NCI-H2081 (cell line): ENCODE measurements at places on chromosomes 16 and 17.
A peak's percentile ranks its signal among the peaks of the same experiment; 100 is the strongest.

- peak; percentile 22 for DNase-seq
These were observed at the start of gene MPP2 for GRCh38 chr17:43907425-43907981. MPP2 (minus strand) TSS chr17:43907536; CDS start chr17:43904460, 3,076 bp downstream.

- no peak for DNase-seq
These were observed 55.7 kb downstream of the PAFAH1B1 start for GRCh38 chr17:2649191-2649590.

GRCh38 chr17:2783310-2784030 is 12.8 kb upstream of the RAP1GAP2 start:
- no peak for DNase-seq

- no peak for DNase-seq
These were observed 122.5 kb downstream of the DNAH9 start for GRCh38 chr17:11720816-11721215.

DNA sequence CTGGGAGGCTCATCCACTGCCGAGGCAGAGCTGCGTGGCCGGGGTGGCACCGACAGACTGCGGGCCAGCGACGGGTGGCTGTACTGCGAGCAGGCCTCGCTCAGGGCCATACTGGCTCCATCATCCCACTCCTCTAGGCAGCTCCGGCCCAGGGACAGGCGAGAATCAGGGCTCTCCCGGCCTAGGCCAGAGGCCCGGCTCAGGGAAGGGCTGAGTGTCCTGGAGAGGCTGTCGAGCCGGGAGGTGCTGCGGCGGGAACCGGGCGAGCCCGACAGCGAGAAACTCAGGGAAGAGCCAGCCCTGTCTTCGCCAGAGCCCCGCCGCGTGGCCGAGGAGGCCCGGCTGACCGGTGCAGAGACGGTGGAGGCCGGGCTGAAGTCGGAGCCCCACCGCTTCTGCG is 37.4 kb downstream of the PIPOX start:
- DNase-seq = no peak

DNA sequence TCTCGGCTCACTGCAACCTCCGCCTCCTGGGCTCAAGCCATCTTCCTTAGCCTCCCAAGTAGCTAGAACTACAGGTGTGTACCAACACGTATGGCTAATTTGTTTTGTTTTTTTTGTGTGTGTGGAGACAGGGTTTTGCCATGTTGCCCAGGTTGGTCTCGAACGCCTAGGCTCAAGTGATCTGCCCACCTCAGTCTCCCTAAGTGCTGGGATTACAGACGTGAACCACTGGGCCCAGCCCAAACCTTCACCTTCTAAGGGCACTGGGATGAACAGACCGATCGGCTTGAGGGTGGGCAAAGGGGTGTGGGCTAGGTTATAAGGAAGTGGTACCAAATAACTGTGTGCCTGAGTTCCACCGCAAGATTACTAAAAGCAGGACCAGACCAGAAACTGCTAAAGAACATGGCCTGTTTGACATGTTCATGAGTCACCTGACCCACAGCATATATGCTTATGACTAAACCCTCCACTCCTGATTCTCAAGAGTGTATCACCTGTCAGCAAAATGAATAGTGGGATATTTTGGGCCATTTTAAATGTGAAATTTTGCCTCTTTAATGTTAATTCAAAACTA is 8.1 kb downstream of the TMEM97 start:
- DNase-seq = no peak

DNA sequence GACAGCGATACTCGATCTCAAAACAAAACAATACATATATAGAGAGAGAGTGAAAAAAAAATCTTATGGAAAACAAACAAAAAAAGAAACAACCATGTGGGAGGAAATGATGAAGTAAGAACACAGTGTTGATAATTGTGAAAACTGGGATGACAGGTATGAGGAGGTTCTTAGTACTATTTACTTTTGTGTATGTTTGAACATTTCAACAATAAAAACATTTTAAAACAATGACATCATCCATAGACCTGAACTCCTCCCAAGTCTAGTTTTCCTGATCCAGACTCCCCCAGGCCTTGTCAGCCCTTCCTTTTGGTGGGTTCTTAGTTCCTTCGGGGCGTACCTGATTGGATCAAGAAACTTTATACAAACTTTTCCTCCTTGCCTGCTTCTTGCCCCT is 51.7 kb downstream of the CCDC42 start:
- no peak for DNase-seq

- no peak for DNase-seq
These were observed 132.4 kb downstream of the MAF start for GRCh38 chr16:79468121-79468552.

- DNase-seq = no peak
These were observed 8.2 kb downstream of the MIEN1 start for GRCh38 chr17:39722104-39722503.

- DNase-seq = no peak
These were observed 57.2 kb upstream of the NLK start for GRCh38 chr17:27985306-27985705.

DNA sequence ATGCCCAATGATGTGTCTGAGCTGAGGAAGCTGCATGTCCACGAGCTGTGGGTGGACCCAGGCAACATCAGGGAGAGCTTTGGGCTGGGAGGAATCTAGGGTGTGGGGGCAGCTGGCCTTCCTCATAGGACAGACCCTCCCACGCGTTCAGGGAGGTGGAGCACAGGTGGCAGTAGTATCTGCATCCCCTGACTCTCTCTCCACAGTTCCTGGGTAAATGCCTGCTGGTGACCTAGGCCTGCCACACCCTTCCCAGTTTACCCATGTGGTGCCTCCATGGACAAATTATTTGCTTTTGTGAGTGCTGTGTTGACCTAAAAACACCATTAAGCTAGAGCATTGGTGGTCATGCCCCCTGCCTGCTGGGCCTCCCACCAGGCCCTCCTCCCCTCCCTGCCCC is 3.2 kb downstream of the HBM start:
- no peak for DNase-seq

GRCh38 chr17:75525806-75526554 is 483 bp downstream of the LLGL2 start:
- DNase-seq = no peak

GRCh38 chr17:9436630-9437029 is 139.0 kb downstream of the STX8 start:
- DNase-seq = no peak

- no peak for DNase-seq
These were observed 20.1 kb downstream of the UNC119 start for GRCh38 chr17:28532050-28532960.

DNA sequence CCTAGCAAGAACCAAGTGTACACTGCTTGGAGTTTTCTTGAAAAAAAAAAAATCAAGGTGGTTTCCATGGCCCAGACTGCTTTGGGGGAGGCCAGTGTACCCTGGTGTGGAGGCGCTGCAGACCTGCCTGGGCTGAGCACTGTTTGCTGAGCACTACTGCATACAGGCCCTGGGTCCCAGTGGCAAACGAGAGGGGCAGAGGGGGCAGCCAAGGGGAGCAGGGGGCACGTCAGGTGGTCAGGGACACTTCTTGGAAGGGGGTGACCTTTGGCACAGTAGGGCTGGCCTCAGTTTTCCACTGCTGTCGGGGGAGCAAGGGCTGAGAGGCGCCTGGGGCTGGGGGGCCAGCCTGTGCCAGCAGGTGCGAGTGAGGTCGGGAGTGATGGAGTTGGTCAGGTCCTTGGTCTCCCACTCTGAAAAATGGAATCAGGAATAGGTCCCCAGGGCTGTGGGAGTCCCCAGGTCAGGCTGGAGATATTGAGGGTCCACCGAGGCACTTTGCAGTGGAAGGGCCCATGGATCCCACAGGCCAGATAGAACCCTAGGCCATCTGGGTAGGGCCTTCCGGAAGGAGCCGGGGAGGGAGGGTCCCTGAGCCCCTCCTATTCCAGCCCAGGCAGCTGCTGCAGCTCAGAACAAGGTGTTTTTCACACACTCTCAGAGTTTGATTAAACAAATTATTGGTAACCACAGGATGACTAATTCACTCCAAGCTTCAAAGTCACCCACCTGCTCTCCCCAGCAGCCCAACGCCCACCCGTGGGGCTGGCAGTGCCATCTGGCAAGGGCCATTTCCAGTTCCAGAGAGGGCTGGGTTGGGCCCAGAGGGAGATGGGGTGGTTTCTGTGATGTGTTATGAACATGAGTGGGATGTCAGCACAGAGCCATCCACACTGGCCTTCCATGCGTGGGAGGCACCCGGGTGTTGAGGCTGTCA is 3.5 kb downstream of the ZFPM1 start:
- DNase-seq = peak; percentile 76

DNA sequence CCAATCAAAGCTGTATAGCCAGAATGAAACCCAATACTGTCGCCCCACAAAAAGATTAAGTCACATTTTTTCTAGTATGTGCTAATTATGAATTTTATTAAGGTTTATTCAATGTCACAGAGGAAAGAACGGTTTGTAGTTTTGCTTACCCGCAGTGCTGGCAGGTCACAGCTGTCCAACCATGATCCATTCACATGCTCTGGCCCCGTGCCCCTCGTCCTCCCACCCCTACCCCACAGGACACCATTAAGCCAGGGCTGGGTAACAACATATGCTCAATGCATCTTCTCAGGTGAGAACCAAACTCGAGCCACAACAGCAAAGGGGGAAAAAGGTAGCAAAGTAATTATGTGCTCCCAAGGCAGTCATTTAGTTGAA is 589 bp upstream of the FBF1 start:
- no peak for DNase-seq

- no peak for DNase-seq
These were observed 1.8 kb downstream of the NME4 start for GRCh38 chr16:398561-399339.

DNA sequence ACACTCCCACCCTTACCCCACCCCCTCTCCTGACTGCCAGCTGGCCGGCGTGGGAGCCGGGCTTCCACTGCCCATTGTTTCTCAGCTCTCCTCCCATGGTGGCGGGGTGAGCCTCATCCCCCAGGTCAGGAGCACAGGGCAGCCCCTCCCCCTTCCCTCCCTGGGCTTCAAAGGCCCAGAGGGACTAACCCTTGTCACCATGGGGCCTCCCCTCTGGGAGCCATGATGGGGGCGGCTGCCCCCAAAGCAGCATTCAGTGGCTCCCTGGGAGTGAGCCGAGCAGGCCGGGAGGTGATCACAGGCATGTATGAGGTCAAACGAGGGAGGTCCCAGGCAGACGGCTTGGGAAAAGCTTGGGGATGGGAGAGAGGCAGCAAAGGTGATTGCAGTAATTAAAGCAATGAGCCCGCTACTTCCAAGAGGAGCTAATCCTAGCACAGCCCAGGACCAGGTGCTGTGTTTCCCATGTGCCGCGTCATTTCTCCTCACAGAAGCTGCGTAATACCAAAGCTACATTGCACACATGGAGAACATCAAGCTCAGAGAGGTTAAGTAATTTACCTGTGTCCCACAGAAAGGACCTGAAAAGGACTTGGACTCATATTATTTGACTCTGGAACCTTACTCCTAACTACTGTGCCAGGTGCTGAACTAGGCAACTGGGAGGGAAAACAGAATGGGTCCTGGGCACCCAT is 24.5 kb downstream of the CDK5RAP3 start:
- no peak for DNase-seq

GRCh38 chr16:10575506-10576130 is 4.8 kb downstream of the EMP2 start:
- DNase-seq = no peak

DNA sequence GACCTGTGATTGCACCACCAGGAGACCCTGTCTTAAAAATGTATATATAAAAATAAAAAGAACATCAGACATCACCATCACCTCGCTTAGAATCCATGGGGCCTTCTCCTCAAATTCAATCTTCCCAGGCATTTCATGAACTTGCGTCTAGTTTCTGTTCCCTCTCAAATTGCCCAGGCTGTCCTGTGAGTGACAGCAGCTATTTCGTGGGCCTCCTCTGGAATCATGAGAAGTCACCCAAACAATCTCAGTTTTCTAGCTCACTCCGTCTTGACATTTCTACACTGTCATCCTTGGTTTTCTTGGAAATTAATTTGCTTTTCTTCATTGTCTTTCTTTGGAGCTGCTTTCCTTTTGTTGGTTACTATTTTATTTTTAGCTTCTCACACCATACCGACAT is 7.3 kb downstream of the SLC52A1 start:
- no peak for DNase-seq

GRCh38 chr17:29682054-29682453 is 59.3 kb upstream of the CORO6 start:
- DNase-seq = no peak

DNA sequence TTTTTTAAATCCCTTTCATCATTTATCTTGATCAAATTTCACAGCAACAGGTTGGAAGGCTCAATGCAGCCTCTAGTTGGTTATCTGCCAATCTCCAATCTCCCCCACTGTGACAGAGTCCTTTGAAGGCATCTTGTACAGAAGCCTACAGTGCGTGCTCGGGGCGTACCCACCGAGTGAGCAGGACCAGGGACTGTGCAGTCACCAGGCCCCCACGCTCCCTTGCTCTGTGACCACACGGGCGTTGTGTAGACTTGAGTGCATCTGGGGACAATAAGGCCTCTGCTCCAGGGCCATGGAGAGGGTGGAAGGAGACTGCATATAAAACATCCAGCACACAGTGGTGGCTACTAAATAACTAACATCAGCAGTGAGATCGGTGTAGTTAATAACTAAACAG is 63.4 kb downstream of the GTF3C1 start:
- no peak for DNase-seq

GRCh38 chr16:4976611-4977145 is 18.5 kb downstream of the SEC14L5 start:
- no peak for DNase-seq

DNA sequence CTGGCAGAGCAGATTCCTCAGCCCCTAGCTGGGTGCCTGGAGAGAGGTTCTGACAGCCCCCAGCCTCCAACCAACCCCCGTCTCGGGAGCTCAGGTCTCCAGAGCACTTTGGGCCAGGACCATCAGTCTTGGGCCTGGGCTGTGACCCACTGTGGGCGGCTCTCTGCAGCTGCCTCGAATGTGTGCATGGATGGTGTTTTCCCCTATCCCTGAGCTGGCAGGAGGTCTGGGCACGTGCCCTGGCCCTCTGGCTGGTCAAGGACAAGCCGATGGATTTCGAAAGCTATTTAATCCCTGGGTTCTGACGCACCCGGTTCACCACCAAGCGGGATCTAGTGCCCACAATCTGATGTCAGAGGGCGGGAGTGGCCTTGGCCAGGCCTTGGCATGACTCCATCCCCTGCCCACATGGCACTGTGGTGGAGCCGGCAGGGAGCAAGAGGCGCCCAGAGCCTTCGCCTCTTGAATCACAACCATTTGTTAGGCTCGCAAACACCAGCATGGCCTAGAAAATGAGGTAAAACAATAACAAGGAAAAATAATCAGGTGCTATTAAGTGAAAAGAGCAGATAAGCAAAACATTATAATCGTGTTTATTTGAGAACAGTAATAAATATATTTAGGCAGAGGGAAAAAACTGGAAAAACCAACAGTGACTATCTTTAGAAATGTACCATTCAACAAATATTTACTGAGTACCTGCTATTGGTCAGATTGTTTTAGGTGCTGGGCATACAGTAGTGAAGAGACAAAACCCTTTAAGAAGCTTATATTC is 69.3 kb upstream of the TOB1 start:
- no peak for DNase-seq

DNA sequence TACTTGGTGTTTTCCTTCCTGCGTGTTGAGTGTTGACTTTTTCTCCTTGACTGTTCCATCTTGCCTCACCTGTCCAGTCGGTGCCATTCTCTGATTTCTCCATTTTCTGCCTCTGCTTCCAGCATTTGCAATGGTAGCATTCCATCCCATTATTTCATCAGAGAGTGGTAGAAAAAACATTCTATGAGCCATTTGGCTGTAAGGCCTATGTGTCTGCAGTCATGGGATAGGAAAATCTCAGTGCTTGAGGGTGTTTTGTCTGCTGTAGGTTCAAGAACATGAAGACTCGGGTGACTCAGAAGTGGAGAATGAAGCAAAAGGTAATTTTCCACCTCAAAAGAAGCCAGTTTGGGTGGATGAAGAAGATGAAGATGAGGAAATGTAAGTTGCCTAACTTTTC is 2.7 kb downstream of the UTP18 start:
- no peak for DNase-seq
